ENCODE measurements at places on chromosomes 6 and 20. TPM values are rescaled to one million over a fixed set of nuclear protein-coding genes. Genes with fewer than 3 reads are reported as not detected.

Gene GRIK2
- total RNA-seq = not detected

Gene HCK
- not detected for total RNA-seq

Gene SLCO4A1
- 10.4 TPM for total RNA-seq

Gene HDGFL1
- total RNA-seq = not detected

Gene CD83
- 1.6 TPM for total RNA-seq

Gene ABCC10
- total RNA-seq = 21.7 TPM

Gene LSM14B
- 43.4 TPM for total RNA-seq

Gene KHDC1L
- not detected for total RNA-seq

Gene DLK2
- 0.25 TPM for total RNA-seq

Gene ABHD16B
- total RNA-seq = not detected

Gene SLC22A2
- not detected for total RNA-seq

Data from pulmonary artery endothelial cell (primary cell).